ENCODE measurements at places on chromosomes 3 and 15.
A peak's percentile ranks its signal among the peaks of the same experiment; 100 is the strongest.

- DNase-seq = peak; percentile 47
Observed at GRCh38 chr3:100169201-100169920, 55.1 kb upstream of the FILIP1L start.

- no peak for DNase-seq
Observed at GRCh38 chr3:66259566-66260255, 38.9 kb downstream of the SLC25A26 start.

DNA sequence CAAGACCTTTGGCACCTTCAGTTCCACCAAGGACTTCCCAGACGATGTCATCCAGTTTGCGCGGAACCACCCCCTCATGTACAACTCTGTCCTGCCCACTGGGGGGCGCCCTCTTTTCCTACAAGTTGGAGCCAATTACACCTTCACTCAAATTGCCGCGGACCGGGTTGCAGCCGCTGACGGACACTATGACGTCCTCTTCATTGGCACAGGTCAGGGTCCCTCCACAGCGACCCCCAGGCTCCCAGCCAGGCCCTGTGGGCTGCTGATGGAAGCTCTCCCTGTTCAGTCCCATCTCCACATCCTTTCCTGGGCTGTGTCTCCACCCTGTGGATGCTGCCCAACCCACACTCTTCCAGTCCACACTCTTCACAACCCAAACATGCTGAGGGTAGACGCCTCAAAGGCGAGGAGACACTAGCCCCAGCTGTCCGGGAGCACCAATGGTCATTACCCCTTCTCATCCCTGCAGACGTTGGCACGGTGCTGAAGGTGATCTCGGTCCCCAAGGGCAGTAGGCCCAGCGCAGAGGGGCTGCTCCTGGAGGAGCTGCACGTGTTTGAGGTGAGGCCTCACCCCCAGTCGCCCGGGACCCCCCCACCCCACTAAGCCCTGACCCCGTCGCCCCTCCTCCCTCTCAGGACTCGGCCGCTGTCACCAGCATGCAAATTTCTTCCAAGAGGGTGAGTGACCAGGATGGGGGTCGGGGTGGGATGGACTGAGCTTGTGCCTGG, 4.3 kb upstream of the LSMEM2 start:
- peak; percentile 84 for DNase-seq

DNA sequence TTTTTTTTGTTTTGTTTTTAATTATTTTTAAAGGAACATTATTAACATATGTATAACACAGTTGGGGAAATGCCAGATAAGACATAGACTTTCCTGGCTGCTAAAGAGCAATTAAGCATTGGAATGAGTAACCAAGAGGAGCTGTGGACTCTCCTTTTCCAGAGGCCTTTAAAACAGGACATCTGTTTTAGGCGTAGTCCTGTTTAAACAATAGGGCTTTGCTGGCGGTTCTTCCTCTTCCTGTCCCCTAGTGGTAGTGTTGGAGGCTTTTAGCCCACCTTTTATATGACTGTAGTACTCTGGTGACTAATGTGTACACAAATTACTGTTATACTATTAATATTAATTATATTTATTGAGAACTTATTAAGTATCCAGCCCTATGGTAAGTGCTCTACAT, 81.9 kb downstream of the PPARG start:
- DNase-seq = no peak

DNA sequence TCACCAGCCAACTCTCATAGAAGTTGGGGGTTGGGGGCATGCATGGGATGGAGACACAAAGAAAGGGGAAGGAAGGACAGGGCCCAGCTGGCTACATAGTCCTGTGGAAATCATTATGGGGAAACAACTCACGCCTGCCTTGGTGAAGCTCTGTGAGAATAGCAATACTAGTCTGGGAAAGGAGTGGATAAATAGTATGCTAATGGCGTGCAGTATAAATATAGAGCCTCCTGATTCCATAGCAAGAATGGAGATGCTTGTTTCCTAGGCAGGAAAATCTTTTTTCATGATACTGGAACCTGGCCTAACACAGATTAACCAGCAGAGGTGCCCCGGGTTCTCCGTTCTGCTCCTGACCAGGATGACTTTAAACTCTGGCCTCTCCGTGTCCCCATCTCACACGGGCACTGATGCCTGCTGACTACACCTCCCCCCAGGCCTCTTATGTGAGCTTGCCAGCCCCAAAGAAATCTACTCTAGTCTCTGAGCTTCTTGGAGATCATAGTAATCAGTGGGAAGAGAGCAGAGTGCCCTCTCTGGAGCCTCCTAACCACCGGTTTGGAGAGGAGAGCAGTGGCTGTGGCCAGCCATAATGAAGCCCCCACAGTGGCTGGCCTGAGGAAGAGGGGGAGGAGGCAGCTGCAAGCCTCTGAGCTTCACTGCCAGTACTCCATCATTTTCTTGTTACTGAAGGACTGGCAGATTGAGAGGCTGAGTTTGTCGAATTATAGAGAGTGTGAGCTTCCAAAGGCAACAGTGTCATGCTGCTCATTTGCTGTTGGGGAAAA, 355.0 kb upstream of the SEMA6D start:
- no peak for DNase-seq

DNA sequence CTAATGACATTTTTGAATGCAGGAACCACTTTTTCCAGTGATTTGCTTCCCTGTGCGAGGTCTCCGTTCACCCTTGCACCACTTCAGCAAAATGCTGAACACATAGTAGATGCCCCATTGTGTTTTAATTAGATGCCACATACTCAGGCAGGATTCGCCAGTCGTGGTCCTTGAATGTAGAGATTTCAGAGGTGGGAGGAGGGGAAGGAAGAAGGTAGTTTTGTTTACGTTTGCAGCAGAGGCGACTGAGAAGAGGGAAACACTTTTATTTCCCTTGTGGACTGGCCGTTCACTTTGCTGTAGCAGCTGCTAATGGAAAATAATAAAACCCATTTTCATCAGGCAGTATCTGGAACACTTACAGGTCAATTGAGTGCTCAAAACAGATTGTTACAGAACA, 262.8 kb upstream of the TBL1XR1 start:
- no peak for DNase-seq

DNA sequence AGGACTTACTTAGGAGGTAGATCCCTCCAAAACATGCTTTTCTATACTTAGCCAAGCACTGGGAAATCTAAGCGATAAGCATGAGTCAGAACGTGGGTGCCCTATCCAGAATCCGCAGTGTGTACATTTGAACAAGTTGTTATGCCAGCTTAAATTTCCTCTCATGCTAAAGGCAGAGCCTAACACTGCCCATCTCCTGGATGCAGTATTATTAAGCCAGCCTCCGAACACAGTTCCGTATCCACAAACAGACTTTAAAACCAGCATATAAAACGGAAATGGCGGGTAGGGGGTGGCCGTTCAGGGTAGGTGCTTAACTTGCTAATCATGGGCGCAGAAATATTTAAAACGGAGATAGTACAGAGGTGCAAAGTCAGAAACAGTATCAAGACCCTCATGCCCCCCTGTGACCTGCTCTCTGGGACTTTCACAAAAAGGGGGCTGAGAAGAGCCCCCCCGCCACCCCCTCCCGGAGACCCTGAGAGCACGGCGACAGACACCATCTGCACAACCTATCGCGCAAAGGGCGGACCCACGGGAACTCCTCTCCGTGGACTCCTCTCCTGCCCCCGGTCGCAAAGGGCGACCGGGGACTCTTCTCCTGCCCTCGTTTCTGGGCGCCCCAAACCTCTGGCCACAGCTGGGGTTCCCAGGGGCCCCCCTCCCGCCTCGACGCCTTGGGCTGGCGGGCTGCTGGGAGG, 889 bp upstream of the LRRIQ4 start:
- DNase-seq = peak; percentile 74

GRCh38 chr3:67920969-67921368, 266.6 kb upstream of the SUCLG2 start:
- no peak for DNase-seq

- DNase-seq = no peak
Observed at GRCh38 chr3:134601539-134602439, 49.0 kb downstream of the KY start.

- no peak for DNase-seq
Observed at GRCh38 chr3:176274161-176274560, 923.1 kb downstream of the TBL1XR1 start.

DNA sequence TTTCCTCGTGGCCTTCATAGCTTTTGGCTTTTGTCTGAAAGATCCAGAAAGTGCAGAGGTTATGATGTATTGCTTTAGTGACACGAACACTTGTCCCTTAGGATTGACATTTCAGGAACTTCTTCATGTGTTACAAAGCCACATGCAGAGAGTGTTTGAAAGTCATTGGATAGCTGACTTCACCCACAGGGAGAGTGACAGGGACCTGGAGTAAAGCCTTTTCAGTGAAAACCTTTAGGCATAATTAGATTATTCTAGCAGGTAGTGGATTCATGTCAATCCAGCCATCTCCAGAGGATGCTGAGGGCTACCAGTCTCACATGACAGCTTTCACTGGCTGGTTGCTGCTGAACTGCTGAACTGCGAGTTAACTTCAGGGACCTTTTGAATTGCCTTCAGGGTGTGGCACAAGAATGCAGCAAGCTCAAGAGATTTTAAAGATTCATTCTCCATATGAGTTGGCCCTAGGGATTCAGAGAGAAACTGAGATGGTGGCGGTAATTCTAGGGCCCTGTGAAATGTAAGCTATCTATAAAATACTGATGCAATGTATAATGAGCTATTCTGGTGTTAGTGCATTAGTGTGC, 267.0 kb upstream of the GOLIM4 start:
- DNase-seq = no peak

DNA sequence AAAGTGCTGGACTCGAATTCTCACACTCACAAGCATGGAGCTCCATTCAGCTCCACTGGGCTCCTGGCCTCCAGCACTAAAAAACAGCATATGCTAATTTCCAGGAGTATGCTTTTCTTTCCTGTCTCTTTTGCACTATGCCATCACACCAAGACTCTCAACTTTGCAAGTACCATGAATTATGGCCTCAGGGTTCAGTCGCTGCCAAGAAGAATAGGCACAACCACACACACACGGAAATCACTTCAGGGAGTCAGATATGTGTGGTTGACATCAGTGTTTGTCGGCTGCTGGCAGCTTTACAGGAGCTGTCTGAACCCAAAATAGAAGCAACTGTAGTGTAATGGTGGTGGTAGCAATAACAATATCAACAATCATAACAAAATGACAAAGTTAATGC, 305.0 kb upstream of the SLCO3A1 start:
- no peak for DNase-seq

DNA sequence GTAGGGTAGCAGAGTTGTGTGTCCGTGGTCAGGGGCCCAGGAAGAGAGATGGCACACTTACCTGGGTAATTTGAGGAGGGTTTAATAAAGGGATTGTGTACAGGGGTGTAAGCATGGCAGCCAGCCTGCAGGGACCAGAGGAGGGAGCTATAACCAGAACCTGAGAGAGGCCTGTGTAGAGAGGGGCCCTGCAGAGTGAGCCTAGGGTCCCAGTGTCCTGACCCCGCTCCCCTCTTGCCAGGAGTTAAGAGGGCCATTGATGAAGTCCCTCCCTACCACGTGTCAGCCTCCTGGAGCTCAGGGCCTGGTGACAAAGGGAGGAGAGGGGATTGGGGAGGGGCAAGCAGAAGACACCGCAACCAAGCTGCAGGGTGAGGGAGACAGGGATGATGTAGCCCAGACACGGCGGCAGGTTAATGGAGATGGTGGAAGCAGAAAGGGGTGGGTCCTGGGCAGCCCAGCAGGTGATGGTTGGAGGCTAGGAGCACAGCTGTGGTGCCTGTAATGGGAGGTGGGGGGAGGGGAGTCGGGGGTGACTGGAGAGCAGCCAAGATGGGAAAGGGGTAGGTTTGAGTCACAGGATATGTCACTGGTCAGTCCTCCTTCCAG, 165.4 kb upstream of the TOPAZ1 start:
- no peak for DNase-seq

Data from KBM-7 (cell line).